NCI-H524 (cell line): ENCODE measurements at places on chromosomes 4 and X.

- no peak for DNase-seq
Measured at GRCh38 chr4:147360301-147360700, 120.6 kb upstream of the EDNRA start.

- no peak for DNase-seq
Measured at GRCh38 chr4:101287324-101287723, 60.0 kb downstream of the PPP3CA start.

DNA sequence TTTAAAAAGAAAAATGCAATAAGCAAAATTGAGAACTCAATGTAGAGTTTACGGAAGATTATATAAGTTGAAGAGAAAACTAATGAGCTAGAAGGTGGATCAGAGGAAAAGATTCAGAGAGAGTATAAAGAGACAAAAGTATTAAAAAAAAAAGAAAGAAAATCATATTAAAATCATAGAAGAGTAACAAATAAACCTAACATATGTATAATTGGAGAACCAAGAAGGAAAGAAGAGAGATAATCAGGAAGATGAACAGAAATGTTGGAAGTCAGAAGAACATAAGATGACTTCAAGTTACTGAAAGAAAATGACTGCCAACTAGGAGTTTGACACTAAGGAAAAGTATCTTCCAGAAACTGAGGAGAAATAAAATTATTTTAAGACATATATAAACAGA lies 34.3 kb upstream of the ANTXR2 start:
- DNase-seq: no peak

DNA sequence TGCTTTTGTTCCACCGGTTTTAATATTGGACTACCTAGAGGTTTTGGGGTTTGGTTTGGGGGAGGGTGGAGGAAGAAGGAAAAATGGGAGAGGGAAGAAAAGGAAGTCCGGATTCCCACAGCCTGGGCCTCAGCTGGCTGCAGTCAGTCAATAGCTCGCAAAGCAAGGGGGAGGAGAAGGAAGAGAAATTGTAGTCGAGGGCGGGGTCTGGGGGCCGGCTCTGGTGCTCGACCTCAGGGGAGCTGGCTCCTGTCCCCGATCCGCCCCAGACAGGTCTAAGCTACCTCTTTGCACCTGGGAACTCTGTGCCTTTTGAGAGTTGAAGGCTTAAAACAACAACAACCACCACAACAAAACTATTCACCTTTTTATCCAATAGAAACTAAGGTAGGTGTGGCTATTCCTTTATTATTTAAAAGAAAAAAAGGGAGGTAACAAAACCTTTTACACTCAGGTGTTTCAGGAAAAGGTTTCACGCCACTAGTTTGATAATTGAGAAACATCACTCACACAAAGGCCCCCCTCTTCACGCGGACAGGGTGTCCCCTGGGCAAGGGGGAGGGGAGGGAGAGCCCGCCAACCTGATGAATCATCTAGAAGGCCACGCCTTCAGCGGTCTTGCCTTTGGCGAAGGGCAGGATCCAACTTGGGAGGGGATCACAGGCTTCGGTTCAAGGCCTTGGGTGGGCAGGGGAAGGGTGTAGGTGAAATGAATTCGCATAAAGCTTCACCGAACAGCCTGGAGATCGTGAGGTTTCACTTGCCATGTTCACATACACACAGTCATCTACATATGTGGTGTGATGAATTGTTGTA lies 1.6 kb upstream of the LNX1 start:
- no peak for DNase-seq

DNA sequence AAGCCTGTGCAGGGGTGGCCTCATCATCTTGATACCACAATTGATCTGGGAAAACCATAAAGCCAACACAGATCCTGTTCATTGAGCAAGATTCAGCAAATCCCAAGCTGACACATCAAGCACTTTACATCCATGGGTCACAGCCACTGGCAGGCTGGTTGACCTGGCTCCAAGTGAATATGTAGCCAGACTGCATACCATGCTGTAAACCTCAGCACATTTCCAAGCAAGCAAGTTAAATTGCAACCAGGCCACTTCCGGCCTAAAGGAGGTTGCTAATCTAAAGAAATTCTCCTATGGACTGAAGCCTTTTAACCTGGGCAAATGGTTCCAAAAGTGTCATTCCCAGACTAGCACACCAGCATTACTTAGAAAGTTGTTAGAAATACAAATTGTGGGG lies 54.4 kb upstream of the USP26 start:
- DNase-seq: no peak

DNA sequence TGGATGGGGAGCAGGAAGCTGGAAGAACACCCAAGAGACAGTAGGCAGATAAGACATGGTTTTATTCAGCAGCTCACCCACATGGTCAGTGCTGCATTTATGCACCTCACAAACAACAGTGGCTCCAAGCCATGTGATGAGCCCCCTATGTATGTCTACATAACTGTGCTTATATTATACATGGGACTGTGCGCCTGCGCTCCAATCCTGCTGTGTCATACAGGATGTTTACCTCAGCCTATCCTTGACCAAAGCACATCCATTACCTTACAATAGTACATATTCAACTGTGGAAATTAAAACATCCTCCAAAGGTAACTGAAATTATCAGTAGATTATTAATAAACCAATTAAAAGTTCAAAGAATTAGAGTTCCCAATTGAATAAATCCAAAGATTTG lies 44.1 kb upstream of the SGMS2 start:
- peak; percentile 1 for DNase-seq

GRCh38 chrX:49101629-49101984 lies 21.9 kb upstream of the WDR45 start:
- DNase-seq: no peak

DNA sequence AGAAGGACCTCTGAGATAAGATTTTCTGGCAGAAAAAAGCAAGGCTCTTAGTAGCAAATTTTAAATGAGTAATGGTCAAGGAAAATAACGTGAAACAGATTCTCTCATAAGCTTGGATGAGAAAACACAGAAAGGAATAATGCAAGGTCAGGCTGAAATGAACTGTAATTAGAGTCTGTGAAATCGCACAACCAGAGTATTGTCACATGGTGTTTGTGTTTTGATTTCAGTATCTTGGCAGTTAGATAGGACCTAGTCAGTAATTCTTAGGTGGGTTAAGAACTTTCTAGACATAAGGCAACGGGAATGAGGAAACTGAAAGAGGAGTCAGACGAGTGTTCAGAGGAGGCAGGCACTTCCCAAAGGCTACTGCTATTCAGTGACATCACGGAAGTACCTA lies 34.6 kb downstream of the LIMCH1 start:
- no peak for DNase-seq

DNA sequence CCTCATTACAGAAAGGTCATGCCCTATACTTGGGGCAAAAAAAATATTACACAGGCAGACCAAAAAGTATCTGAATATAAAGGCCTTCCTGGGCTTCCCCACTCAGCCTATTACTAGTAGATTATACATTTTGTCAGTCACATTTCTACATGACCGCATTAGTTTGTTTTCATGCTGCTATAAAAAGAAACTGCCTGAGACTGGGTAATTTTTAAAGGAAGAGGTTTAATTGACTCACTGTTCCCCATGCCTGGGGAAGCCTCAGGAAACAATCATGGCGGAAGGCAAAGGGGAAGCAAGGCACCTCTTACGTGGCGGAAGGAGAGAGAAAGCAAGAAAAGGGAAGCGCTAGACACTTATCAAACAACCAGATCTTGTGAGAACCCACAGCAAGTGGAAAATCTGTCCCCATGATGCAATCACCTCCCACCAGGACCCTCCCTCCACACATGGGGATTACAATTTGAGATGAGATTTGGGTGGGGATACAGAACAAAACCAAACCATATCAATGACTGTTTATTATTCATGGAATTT lies 1312.0 kb downstream of the PCDH7 start:
- DNase-seq: no peak

- DNase-seq: no peak
Measured at GRCh38 chrX:65643531-65644052, 23.9 kb upstream of the MSN start.
